ENCODE measurements at places on chromosomes 1 and 21.

DNA sequence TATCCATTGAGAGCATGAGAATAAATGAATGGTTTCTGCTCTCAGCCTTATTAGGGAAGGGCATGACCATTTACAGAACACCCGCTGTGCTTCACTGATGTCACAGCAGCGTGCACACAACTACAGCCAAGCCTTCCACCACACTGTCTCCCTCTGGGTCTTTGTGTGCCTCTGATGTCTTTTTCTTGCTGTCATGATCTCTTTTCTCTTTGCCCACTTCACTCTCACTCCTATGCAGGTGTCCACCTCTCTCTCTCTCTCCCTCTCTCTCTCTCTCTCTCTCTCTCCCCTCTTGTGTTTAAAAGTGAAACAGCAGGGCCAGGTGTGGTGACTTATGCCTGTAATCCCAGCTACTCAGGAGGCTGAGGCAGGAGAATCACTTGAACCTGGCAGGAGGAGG, 232.5 kb upstream of the JUN start:
- DNase-seq, result no peak

DNA sequence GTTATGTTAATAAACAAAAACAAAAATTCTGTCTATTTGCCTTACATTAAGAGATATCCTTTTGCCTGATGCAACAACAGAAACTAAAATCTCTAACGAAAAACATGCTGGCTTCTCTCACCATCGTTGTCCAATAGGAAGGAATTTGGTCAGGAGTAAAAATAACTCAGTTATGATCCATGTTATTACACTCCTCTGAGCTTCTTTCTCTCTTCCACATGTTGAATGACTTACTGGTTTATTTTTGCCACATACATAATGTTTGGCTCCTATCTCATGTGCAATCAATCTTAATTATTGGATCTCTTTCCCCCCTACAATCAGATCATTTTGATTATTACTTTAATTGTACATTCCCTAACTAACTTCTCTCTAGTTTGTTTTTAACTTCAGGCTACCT, 688.4 kb downstream of the USP25 start:
- DNase-seq, result no peak

- no peak for DNase-seq
Measured at GRCh38 chr1:24085007-24085406, 26.9 kb downstream of the MYOM3 start.

DNA sequence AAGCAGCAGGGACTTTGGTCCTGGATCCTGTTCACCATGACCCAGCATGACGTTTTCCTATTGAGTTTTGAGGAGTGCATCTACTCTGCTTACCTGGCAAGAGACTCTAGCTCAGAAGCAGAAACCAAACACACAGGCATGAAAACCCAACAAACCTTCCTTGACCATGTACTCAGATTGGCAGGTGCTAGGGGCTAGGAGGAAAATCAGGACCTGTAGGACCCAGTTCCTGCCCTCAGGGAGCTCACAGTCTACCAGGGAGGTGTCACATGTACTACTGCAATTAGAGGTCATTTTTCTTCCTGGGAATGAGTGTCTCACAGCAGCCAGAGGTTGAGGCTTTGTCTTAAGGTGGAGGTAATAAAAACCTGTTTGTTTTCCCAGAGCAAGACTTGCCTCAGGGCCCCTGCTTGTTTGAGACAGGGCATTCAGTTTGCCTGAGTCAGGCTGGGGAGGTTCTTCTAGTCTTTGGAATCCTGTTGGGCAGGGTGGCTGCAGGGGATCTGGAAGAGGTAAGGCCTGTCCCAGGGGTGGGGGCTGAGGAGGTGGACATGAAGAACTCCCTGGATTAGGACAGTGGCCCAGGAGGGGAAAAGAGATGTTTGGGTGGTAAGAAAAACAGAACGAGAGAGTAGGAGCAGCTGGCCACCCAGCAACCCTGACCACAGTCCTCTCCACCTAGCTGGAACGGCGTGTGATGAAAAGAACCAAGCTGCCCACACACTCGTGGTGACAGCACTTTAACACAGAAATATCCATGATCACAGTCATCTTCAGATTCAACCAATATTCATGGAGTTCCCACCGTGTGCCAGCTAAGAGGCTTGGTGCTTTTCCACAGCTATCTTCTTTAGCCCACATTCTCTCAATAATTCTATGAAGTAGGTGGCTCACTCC, 30.8 kb downstream of the IER5 start:
- DNase-seq, result no peak

DNA sequence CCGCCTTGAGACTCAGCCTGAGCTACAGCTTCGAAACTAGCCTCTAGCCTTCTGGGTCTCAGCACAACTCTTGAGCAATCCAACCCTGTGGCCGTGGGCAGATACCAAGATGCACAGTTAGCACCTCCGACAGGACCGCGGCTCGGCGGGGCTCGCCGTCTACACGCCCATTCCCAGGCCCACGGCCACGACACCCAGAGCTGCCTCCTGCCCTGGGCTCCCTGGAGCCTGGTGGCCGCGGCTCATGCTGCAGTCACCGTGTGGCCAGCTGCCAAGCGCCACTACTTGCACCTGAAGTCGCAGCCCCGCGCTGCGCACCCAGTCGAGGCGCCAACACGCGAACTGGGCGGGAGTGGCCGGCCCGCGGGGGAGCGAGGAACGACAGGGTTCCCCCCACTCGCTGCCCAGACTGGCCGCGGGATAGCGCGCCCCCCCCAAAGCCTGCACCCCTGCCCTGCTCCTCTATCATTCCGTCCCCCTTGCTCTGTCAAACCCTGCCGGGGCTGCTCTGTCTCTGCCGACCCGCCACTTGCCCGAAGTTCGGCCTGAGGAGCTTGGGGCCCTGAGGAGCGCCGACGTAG, 729 bp upstream of the CDCA8 start:
- DNase-seq, result peak; percentile 34

- no peak for DNase-seq
Measured at GRCh38 chr1:62800281-62800680, 16.3 kb downstream of the ATG4C start.

GRCh38 chr1:160047111-160047991, 15.6 kb upstream of the PIGM start:
- no peak for DNase-seq

DNA sequence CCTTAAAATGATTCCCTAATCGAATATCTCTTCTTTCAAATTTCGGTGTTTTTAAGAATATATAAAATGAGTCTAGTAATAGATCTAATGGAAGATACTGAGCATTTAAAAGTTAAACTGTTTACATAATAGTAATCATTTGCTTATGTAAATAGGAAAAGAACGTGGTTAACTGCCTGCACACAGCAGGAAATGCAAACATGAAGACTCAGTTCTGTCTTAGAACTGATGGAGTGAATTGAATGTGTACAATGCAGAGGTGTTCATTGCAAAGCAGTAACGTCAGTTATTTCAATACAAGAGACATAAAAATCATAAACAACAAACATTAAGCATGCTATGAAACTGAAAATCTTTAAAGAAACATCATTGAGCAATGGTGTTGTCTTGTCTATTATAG, 359.4 kb upstream of the ADAMTS5 start:
- no peak for DNase-seq

GRCh38 chr1:228007801-228008341, 1.1 kb downstream of the WNT3A start:
- no peak for DNase-seq

GRCh38 chr1:232978815-232979214, 28.4 kb downstream of the NTPCR start:
- no peak for DNase-seq

DNA sequence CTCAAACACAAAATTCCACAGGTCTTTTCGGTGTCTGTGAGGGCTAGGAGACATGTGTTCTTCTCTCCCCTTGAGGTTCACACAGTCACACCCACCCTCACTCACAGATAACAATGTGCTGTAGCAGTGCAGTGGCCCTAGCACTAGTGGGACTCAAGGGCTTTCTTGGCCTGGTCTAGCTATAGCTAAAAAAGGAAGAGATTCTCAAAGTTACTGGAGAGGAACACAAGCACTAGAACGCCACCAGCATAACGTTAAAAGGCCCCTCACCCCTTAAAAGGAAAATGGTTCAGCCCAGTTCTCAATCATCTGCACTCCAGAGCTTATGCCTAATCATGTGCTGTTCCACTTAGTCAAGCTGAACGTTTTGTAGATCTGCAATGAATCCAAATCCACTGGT, 39.5 kb downstream of the RGS8 start:
- DNase-seq, result no peak

- DNase-seq, result no peak
Measured at GRCh38 chr1:84078108-84078841, 65.8 kb upstream of the PRKACB start.

DNA sequence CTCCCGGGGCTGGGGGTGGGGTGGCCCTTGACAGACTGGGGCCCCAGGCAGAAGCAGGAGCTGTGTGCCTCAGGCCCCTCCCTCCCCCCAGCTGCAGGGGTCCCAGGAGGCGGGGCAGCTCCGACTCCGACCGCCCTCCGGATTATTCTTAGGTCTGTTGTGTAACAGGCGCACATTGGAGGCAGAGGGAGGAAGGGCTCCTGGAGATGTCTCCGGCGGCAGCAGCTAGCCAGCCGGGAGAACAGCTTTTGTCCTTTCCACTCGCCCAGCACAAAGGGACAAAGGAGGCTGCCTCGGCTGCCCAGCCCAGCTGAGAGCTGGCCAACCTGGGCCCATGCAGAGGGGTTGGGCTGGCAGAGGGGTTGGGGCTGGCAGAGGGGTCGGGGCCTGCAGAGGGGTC, 29.7 kb upstream of the PLCH2 start:
- DNase-seq, result no peak

GRCh38 chr1:3987669-3988235, 87.7 kb upstream of the C1orf174 start:
- DNase-seq, result no peak

- no peak for DNase-seq
Measured at GRCh38 chr1:66050123-66050522, 257.4 kb downstream of the PDE4B start.

GRCh38 chr21:45386728-45387371, 18.1 kb upstream of the COL18A1 start:
- DNase-seq, result no peak

- no peak for DNase-seq
Measured at GRCh38 chr1:179875596-179876299, 1.9 kb downstream of the TOR1AIP2 start.

DNA sequence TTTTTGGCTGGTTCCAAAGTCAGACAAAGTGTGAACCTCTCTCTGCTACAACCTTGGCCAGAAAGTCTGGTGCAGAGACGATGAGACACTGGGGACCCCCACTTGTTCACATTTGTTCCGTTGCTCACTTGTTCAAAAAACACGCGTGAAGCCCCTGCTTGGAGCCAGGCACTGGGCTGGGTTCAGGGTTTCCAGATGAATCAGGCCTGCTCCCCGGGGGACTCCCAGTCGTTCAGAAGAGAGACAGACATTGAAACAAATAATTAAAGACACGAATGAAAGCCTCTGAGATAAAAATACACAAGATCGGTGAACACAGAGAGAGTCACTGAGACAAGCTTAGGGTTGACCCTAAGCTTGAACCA, 101.5 kb upstream of the RUNX3 start:
- no peak for DNase-seq

DNA sequence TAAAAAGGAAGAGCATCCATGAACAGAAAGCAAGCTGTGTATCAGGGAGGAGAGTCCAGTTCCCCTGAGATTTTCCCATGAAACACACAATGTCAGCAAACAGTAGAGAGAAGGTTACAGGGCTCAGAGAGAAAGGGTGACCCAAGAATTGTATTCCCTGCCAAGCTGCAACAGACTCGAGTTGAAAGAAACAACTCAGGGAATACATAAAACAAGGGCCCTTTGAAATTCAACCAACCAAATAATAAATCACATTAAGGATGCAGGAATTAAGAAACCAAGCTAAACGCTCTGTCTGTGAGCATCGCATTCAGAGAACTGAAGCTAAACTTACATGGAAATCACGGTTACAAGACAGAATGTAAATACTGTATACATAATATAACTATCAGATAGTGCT, 20.2 kb downstream of the S100A16 start:
- DNase-seq, result no peak

DNA sequence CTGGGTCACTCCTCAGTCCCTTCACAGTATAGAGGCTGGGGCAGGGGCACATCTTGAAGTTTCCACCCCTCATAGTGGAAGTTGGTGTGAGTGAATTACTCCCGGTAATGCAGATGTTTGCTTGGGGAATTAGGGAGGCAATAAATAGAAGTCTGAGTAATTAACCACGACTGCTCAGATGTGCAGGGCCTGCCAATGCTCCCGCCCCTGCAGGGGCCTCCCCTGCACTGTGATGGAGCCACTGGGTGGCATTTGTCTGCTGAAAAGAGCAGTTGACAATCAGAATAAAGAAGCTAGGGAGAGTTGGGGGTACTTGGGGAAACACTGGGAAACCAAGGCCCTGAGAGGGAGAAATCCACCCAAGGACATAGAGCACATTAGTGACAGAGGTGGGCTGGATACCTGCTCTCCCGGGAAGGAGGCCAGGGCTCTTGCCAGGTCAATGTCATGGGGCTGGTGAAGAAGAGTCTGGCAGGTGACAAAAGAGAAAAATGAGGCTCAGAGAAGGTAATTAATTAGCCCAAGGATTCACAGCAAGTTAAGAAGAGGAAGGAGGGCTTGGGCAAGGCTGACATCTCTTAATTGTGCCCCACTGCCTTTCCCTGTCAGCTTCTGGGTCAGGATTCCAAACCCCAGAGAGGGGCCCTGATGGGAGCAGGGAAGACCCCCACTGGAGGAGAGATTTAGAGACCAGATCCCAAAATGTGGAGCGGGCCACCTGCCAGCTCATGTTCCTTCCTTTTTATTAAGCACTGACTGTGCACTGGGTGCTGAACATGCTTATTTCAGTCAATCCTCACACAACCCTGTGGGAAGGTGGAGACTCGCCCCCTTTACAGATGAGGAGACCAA, 436.2 kb downstream of the MATN1 start:
- no peak for DNase-seq

- DNase-seq, result no peak
Measured at GRCh38 chr1:96580920-96581319, 140.7 kb upstream of the PTBP2 start.

- no peak for DNase-seq
Measured at GRCh38 chr1:207072233-207072632, 16.4 kb upstream of the C4BPB start.

DNA sequence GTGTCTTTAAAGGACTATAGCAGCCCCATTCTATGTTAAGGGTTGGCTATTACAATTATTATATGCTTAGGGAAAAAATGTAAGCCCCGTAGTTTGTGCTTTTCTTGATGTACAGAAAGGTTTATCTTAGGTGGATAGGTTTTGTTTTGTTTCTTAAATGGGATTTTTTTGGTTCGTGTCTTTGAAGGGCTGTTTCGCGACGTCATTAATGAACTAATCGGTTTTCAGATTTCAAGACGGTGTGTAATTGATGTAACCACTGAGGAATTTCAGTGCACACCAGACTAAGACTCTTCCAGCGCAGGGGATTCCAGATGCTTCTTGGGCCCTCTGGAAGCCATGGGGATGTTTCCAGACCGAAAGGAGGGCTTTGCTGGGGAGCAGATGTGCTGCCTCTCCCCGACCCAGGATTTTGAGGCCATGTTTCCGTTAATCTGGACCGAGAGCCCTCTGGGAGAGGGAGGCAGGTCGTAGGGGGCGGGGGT, 4.8 kb upstream of the SIM2 start:
- DNase-seq, result no peak

GRCh38 chr1:58307431-58307830, 239.1 kb downstream of the OMA1 start:
- no peak for DNase-seq

Measured in NCI-H1105 (cell line).